ENCODE measurements at places on chromosomes 7 and 10.

DNA sequence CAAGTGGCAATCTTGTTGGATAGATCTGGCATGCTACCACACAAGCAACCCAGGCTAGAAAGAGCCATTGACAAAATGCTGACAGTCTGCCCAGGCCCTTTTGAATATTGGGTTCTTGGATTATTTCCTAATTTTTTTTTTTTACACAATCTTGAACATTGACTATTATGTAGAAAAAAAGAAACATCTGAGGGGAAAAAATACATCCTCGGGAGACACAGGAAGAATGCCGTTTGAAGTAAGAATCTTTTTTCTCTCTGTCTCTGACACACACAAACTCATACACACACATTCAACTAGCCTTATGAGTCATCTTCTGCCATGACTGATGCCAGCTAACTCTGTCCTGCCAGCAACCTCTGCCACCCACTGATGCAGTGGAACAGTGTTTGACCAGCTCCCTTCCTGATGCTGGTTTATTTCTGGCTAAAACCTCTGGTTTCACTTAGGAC, 47.2 kb downstream of the SORBS1 start:
- no peak for DNase-seq

DNA sequence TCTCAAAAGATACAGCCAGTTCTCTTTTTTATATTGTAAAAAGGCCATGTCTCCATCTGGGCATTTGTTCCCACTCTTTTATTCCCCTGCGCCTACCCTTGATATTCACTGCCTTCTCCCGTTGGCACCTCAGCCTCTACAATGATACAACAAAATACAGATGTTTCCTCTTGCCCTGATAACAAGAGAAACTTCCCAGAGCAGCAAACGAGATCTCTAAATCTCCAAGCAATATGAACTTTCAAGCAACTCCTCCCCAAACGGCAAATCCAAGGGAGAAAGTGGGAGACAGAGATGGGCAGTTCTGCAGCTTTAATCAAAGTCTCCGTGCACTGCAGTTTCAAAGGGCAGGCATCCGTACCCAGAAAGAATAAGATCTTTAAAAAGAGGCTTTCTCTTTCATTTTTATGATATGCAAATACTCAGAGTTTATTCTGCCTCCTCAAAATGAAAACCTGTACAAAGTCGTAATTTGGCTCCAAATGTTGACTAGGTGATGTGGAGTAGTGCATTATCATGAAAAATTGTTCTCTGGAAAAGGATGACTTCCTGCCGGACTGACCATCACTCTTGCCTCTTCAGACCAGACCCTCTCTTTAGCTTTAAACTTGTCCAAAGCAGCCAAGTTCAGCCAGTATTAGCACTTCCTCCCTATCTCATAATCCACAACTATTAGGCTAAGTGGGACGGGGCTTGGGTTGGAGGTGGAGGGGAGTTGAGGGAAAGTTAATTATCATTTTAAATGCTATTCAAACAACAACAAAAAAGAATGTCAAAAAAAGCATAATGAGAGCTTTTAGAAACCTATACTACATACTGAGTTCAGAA, 682 bp downstream of the HGF start:
- no peak for DNase-seq

DNA sequence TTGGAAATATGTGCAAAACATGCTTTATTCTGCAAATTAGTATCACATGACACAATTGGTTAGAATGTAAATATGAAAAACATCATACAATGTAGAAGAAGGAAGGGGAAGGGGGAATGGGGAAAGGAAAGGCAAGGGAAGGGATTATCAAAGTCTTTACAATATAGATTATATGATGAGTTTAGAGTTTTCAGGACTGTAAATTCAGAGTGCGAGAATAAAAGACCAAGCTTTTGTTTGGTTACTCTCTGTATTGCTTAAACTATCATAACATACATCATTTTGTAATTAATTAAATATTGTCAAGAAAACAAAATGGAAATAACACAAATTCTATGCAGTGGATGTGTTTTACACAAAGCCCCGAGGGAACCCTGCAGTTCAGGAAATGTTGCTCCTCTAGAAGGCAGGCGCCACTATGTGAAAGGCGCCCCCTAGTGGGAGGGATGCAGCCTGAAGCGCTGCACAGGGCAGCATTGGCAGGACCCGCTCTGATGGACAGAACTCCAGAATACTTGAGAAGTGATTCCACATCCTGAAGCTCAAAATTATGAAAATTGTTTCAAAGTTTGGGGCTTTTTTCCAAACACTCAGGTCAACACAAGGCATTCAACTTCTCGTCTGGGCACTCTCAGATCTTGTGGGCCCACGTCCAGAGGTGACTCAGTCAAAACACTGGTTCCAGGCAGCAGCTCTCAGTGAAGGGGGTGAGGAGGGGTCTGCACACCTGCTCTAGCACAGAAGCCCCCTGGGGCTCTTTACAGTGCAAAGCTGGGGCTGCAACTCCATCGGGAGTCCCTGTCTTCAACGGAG, 31.6 kb upstream of the TMEM254 start:
- peak; percentile 80 for DNase-seq

- no peak for DNase-seq
Measured at GRCh38 chr10:32199714-32200394, 143.6 kb upstream of the KIF5B start.

GRCh38 chr7:101172854-101173751, 7.0 kb downstream of the NAT16 start:
- DNase-seq = no peak

GRCh38 chr7:115306586-115306985, 384.7 kb downstream of the MDFIC start:
- no peak for DNase-seq

DNA sequence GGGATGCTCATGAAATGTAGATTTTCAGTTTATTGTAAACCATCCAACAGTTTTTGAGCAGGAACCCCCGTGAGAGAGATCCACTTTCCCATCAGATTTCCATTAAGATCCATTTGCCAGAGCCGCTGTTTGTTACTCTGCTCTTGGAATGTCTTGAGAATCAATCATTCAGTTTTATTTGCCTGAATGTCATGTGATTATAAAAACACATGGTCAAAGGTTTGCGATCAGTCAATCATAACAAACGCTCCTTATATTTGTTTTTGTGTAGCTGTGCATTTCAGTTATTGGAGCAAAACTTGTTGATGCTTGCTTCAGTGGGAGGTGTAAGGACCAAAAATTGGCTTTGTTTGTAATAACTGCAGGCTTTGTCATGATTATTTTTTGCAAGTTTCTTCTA, 155.8 kb upstream of the RHOBTB1 start:
- no peak for DNase-seq

DNA sequence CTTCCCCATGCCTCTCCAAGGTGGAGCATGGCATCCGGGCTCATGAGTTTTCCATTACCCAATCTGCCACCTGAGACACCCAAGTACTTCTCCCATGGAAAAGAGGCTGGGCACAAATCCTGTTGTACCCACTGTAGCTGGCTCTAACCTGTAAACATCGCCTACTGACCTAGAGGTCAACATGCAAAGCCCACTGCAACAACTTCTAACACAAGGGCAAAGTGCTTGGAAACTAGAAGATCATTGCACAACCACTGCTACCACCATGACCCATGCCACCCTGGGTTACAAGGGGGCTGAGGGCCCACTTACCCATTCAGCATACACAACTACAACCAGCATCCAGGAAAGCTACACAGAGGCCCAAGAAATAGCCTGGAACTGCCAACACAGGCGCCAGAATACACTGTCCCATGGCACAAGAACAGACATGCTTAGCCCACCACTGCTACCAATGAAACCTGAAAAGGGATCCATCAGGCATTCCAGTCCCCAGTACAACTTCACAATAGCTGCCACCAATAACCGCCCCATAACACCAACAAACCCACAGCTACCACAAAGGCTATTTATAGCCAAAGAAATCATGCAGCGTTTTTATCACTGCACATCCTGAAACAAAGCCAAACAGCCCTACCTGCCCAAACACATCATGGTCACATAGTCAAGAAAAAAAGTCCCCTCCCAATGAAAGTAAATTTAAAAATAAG, 63.4 kb downstream of the RNF32 start:
- DNase-seq = no peak

DNA sequence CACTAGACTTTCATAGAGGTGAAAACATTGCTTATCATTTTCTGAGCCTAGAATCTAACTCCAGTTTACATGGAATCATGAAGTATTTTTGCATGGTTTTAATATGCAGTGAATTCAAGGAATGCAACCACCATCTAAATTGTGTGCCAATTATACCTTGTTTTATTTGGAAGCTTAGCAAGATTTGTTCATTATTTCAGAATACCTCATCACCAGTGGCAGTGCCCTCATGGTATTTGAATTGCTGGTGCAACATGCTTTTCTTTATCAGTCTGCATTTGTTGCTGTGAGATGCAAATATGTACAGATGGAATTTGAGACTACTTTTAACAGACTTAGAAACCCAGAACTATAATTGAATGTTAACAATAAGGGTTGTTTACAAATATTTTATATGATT, 18.7 kb upstream of the ZNF800 start:
- no peak for DNase-seq

DNA sequence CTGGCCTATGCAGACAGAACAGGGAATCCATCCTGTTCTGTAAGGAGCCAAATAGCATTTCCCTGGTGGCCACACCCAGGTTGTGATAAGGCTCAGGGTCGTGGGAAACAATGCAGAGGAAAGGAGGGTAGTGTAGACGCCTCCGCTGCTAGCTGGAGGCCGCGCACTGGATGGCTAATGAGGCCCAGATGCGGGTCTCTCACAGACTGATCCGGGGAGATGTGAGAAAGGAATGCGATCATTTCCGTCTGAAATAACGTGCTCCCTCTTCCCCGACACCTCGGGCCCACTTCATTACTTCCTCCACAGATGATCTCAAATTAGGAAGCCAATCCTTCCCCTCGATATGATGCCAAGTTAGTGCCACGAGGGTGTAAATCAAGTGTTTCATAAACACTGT, 203.3 kb downstream of the TAX1BP1 start:
- DNase-seq = no peak

DNA sequence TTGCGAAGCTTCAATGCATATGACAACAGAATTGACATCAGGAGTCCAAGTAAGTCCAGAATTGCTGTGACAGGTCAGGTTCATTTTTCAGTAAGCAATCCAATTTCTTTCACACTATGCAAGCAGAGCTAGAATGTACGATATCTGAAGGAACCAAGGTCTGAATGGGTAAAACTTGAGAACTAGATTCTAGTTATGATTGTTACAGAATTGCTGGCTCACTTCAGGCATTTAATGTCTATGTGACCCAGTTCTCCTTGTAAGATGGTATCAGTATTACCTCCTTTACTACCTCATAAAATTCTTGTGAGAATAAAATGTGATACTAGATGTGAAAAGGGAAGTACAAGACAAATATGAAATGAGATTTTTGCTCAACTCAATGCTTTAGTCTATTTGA, 159.6 kb downstream of the GPR158 start:
- DNase-seq = no peak

GRCh38 chr7:141906285-141906684, 9.9 kb upstream of the OR9A4 start:
- DNase-seq = no peak

GRCh38 chr7:141071260-141071854, 2.5 kb upstream of the TMEM178B start:
- DNase-seq = peak; percentile 68

DNA sequence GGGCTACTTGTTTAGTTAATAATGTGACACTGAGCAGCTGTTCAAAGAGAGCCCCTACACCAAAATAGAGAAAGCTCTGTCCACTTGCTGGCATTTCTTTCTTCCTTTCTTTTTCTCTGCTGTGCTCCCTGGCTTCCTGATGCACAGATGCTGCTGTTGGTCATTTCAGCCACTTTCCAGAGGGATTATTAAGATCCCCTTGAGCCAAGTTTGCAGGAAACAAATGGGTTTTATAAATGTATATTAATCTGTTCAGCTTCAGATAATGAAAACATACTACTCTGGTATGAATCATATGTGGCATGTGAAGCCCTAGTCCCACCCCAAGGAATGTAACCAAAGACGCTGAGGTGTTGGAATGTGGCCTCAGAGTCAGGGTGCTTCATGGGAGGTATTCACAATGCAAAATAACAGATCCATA, 638.2 kb upstream of the FZD8 start:
- DNase-seq = no peak

GRCh38 chr10:43040482-43041256, 36.2 kb upstream of the RET start:
- DNase-seq = no peak

DNA sequence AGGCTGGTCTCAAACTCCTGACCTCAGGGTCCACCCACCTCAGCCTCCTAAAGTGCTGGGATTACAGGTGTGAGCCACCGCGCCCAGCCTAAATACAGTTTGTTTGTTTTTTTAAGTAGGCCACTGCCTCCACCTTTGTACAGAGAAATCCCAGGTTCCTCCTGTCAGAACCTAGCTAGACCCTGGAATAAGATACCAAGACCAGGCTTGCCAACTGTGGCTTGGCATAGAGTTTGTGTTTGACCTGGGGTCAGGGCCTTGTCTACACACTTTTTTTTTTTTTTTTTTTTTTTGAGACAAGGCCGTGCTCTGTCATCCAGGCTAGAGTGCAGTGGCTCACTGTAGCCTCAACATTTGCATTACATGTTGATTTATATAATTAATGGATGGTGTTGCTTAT, 34.3 kb upstream of the DNAH11 start:
- DNase-seq = no peak

- DNase-seq = no peak
Measured at GRCh38 chr7:36509962-36510361, 120.3 kb downstream of the ANLN start.

GRCh38 chr10:108443636-108444035, 1279.1 kb upstream of the SORCS1 start:
- no peak for DNase-seq

- no peak for DNase-seq
Measured at GRCh38 chr7:112743811-112744210, 46.4 kb downstream of the TMEM168 start.

- DNase-seq = no peak
Measured at GRCh38 chr7:463817-464453, 55.7 kb downstream of the PDGFA start.

DNA sequence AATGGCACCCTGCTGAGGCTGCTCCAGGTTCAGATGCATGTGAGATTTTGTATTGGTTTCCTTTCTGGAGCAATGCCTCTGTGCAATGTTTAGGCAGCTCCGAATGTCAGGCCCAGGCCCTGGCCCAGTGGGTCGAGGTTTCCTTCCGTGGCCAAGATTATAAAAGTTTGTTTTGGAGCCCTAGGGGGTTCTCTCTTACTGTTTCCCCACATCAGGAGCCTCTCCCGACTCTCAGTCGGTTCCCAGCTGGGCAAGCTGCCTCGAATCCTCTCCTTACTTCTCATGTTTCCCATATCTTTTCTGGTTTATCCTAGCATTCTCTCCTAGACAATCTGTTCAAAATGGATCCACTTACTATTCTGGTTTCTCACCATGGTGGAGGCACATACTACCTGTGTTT, 11.0 kb downstream of the TMEM140 start:
- no peak for DNase-seq

DNA sequence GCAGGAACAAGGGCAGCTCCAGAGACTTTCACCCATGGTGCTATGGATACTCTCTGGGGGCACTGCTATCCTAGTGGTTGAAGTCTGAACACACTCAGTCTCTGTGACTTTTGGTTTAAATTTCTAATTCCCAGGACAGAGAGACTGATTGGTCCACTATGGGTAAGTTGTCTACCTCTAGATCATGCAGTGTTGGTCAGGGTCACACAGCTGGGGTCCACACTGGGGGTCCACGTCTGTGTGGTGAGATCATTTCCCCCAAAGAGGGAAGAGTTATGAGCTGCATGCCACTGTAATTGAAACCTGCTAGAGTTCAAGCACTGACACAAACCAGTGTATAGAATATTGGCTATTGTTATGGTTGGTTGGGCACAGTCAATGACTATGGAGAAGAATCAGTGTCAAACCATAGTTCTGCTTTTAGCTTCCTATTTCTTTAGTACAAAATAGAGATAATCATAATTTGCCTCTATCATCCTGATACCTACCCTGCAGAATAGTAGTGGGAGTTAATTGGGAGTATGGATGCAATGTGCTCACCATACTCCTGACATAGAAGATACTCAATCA, 101.6 kb downstream of the PRTFDC1 start:
- DNase-seq = no peak

Measured in stimulated activated CD4-positive, alpha-beta T cell treated with anti-CD3 and anti-CD28 coated beads, Interleukin-2, amount 100 ng/mL, for 24 hours (primary cell).